ENCODE measurements at places on chromosomes 6 and 20.
A peak's percentile ranks its signal among the peaks of the same experiment; 100 is the strongest.

DNA sequence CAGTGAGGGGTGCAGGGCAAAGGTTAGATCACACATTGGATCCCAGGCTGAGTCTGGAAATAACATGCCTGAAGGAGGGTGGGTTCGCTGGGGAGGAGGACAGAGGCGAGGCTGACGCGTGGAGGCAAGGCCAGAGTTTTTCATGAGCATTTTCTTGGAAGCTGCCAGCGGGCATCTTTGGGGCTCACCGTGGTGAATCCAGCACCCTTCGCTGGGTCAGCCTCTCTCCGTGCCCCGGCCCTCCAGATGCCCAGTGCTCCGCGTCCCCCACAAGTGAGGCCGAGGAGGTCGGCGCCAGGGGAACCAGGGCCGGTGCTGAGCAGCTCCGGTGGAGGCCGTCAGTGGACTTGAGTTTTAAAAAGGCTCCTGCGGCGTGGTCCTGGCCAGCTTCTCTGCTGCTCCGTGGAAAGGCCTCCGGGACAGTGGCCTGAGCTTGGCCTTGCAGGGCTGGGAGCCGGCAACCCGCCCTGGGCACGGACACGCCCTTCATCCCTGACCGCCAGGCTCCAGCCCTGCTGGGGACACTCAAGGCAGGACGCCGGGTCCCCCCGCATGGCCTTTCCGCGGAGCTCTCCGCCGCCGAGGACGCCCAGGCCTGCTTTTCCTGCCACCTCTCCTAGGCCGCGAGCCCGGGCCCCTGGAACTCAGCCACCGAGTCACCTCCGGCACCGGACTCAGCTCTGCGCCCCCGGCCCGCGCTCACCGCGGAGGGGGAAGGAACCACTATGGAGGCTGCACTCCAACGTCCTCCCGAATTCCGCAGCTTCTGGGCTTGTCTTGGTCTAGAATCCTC is 114.3 kb downstream of the THBS2 start:
- no peaks in the 10 kb centered on the region for H3K4me1 ChIP-seq
- H3K4me3 ChIP-seq, result no peak overlapping the region
- DNase-seq, result no peak
- no peaks in the 10 kb centered on the region for H3K36me3 ChIP-seq
- no peaks in the 10 kb centered on the region for H3K27me3 ChIP-seq

- DNase-seq, result no peak
- H3K4me3 ChIP-seq, result no peak overlapping the region
- H3K4me1 ChIP-seq, result no peaks in the 10 kb centered on the region
- H3K27ac ChIP-seq, result no peak overlapping the region
- no peaks in the 10 kb centered on the region for H3K36me3 ChIP-seq
- H3K27me3 ChIP-seq, result no peaks in the 10 kb centered on the region
Measured at GRCh38 chr20:19723051-19723450, 35.0 kb upstream of the RIN2 start.

- no peaks in the 10 kb centered on the region for H3K36me3 ChIP-seq
- DNase-seq, result no peak
- H3K27me3 ChIP-seq, result no peaks in the 10 kb centered on the region
- H3K4me1 ChIP-seq, result no peaks in the 10 kb centered on the region
Measured at GRCh38 chr6:108689272-108690161, 128.8 kb downstream of the FOXO3 start.

GRCh38 chr20:20528861-20529260 is 161.0 kb downstream of the INSM1 start:
- no peak overlapping the region for H3K27ac ChIP-seq
- peaks cover 11% of the 10 kb centered on the region for H3K36me3 ChIP-seq
- no peaks in the 10 kb centered on the region for H3K4me1 ChIP-seq
- H3K27me3 ChIP-seq, result no peaks in the 10 kb centered on the region
- DNase-seq, result no peak
- H3K4me3 ChIP-seq, result no peak overlapping the region

GRCh38 chr6:160082627-160083026 is 39.0 kb upstream of the SLC22A1 start:
- no peak overlapping the region for H3K4me3 ChIP-seq
- DNase-seq, result no peak
- peaks cover 62% of the 10 kb centered on the region for H3K36me3 ChIP-seq
- no peak overlapping the region for H3K27ac ChIP-seq
- H3K4me1 ChIP-seq, result no peaks in the 10 kb centered on the region

DNA sequence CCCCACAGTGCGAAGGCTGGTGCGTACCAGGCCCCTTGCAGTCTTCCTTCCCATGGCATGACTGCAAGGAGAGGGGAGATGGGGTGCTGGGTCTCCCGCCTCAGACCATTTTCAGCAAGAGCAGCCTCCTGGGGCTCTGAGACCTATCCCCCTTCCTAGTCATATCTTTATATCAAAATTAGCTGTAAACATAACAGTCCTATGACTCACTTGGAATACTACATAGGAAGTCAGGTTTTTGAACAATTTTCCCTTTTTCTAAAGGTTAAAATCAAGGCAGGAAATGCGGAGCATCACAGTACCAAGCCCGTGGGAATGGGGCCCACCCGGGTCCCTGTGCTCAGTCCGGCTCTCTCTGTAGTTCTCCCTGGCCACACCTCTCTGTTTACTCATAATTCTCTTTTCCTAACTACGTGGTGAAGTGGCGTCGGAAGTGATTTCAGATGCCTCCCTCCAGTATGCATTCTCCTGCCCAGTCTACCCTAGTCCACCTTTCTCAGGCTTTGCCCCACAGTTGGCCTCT is 109.8 kb upstream of the TMEM170B start:
- H3K4me3 ChIP-seq, result no peak overlapping the region
- H3K27ac ChIP-seq, result no peak overlapping the region
- H3K4me1 ChIP-seq, result peaks cover 8% of the 10 kb centered on the region

- H3K4me1 ChIP-seq, result no peaks in the 10 kb centered on the region
- no peak overlapping the region for H3K27ac ChIP-seq
Measured at GRCh38 chr20:54162378-54163009, 11.3 kb downstream of the CYP24A1 start.

DNA sequence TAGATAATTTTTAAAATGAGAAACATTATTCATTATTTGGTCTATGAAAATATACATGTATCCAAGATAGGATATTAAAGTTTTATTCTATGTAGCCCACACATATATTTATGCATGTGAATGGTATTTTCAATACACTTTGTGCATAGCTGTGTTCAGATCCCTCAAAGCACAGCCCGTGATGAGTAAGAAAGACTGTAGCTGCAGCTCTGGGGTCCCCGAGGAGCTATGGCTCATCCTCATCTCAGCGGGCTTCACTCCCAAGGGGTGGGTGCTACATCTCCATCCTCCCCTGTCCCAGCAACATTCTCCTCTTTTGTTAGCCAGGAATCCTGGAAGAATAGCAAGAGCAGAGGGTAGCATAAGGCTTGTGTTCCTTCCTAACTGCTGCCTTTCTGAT is 130.8 kb downstream of the SAMD5 start:
- no peaks in the 10 kb centered on the region for H3K27me3 ChIP-seq
- no peaks in the 10 kb centered on the region for H3K4me1 ChIP-seq
- no peaks in the 10 kb centered on the region for H3K36me3 ChIP-seq
- no peak overlapping the region for H3K27ac ChIP-seq
- DNase-seq, result no peak

DNA sequence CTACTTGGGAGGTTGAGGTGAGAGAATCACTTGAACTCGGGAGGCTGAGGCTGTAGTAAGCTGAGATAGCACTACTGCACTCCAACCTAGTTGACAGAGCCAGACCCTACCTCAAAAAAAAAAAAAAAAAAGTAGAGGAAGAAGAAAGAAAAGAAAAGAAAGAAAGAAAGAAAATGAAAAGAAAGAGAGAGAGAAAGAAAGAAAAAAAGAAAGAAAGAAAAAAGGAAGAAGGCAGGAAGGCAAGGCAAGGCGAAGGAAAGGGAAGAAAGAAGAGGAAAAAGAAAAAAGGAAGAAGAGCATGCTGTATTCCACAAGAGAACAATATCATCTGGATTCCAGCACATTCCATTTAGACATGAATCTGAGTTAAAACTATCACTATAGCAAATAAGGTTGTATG is 3.8 kb downstream of the GCM1 start:
- no peaks in the 10 kb centered on the region for H3K27me3 ChIP-seq
- H3K27ac ChIP-seq, result no peak overlapping the region
- H3K4me3 ChIP-seq, result no peak overlapping the region
- DNase-seq, result no peak
- H3K36me3 ChIP-seq, result no peaks in the 10 kb centered on the region
- no peaks in the 10 kb centered on the region for H3K4me1 ChIP-seq

GRCh38 chr6:35496841-35497570 is at the start of gene TEAD3:
TEAD3 (minus strand) TSS chr6:35497079.
- peak; percentile 48 for DNase-seq
- no peak within 1 kb of the TSS for H3K4me3 ChIP-seq
- H3K27ac ChIP-seq, result peak within 1 kb of the TSS; percentile 43
- H3K36me3 ChIP-seq, result no peaks in the 10 kb centered on the region

- H3K4me3 ChIP-seq, result no peak overlapping the region
- H3K27ac ChIP-seq, result no peak overlapping the region
- H3K4me1 ChIP-seq, result no peaks in the 10 kb centered on the region
- H3K36me3 ChIP-seq, result no peaks in the 10 kb centered on the region
- no peaks in the 10 kb centered on the region for H3K27me3 ChIP-seq
Measured at GRCh38 chr6:7479801-7480266, 61.6 kb upstream of the DSP start.

GRCh38 chr6:16676978-16677377 is 84.3 kb downstream of the ATXN1 start:
- no peak overlapping the region for H3K27ac ChIP-seq
- H3K36me3 ChIP-seq, result no peaks in the 10 kb centered on the region
- H3K27me3 ChIP-seq, result no peaks in the 10 kb centered on the region
- no peak for DNase-seq
- H3K4me3 ChIP-seq, result no peak overlapping the region

DNA sequence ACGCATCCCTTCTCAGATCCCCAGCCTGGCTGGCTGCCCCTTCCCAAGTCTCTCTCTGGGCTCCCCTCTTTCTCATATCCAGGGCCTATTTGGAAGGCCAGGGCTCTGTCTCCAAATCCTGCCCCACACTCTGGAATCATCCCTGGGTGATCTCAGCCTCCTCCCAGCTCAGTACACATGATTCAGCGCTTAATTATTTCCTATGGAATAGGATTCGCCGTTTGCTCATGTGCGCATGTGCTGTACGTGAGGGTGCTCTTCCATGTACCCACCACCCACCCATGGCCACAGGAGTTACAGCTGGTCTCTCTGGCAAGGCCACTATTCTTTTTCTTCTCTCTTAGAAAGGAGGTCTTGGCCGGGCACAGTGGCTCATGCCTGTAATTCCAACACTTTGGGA is 81.7 kb upstream of the FOXP4 start:
- no peak for DNase-seq
- H3K4me3 ChIP-seq, result no peak overlapping the region
- no peaks in the 10 kb centered on the region for H3K4me1 ChIP-seq
- no peak overlapping the region for H3K27ac ChIP-seq
- no peaks in the 10 kb centered on the region for H3K36me3 ChIP-seq
- H3K27me3 ChIP-seq, result peaks cover 9% of the 10 kb centered on the region

DNA sequence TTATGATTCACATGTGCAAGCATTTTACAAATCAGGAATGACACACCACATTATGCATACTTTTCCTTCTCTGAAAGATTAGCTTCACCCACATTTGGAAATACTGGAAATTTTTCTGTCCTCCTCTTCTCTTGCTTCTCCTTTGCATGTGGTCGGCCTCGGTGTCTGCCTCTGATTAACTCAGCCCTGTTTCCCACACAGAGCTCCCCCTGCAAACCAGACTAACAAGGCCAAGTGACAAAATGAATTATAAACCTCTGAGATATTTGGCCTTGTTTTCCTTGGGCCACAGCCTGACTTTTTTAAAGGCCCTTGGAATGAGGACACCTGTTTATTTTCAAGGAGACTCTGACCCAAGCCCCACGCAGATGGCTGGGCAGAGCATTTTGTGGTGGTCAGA is 9.0 kb upstream of the CCN6 start:
- no peak overlapping the region for H3K4me3 ChIP-seq
- H3K4me1 ChIP-seq, result peaks cover 9% of the 10 kb centered on the region
- DNase-seq, result no peak
- no peaks in the 10 kb centered on the region for H3K27me3 ChIP-seq
- no peaks in the 10 kb centered on the region for H3K36me3 ChIP-seq
- H3K27ac ChIP-seq, result no peak overlapping the region

DNA sequence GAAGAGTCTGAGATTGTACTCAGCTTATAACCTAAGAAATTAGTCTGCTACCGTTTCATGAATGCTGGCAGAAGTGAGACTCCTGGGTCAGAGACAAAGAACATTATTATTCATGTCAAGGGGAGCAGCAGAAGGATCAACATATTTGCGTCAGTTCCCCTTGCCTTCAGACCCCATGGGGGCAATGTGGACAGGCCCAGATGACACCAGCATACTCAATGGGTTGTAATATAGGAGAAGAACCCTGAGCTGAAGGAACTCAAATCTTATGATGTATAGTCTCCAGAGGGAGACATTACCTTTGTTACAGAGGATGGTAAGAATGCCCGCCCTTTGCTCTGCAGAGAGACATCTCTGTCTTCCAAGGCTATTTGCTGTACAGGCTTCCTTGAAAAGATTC is 384.4 kb downstream of the EPM2A start:
- no peaks in the 10 kb centered on the region for H3K27me3 ChIP-seq
- no peaks in the 10 kb centered on the region for H3K4me1 ChIP-seq
- H3K4me3 ChIP-seq, result no peak overlapping the region
- DNase-seq, result no peak
- no peak overlapping the region for H3K27ac ChIP-seq
- H3K36me3 ChIP-seq, result no peaks in the 10 kb centered on the region

GRCh38 chr6:134187154-134187553 is 130.8 kb downstream of the SGK1 start:
- no peak overlapping the region for H3K27ac ChIP-seq
- H3K4me1 ChIP-seq, result peaks cover 5% of the 10 kb centered on the region
- no peak overlapping the region for H3K4me3 ChIP-seq
- no peak for DNase-seq
- H3K36me3 ChIP-seq, result no peaks in the 10 kb centered on the region
- H3K27me3 ChIP-seq, result no peaks in the 10 kb centered on the region

GRCh38 chr6:53382421-53382820 is 33.7 kb upstream of the ELOVL5 start:
- H3K27me3 ChIP-seq, result no peaks in the 10 kb centered on the region
- H3K27ac ChIP-seq, result no peak overlapping the region
- no peaks in the 10 kb centered on the region for H3K4me1 ChIP-seq
- no peak overlapping the region for H3K4me3 ChIP-seq

GRCh38 chr6:127366282-127367022 is 23.0 kb upstream of the ECHDC1 start:
- H3K4me1 ChIP-seq, result no peaks in the 10 kb centered on the region
- H3K27ac ChIP-seq, result no peak overlapping the region
- H3K27me3 ChIP-seq, result no peaks in the 10 kb centered on the region
- H3K4me3 ChIP-seq, result no peak overlapping the region
- DNase-seq, result no peak
- no peaks in the 10 kb centered on the region for H3K36me3 ChIP-seq

GRCh38 chr20:25487306-25487705 is 79.8 kb downstream of the GINS1 start:
- H3K27ac ChIP-seq, result no peak overlapping the region
- H3K27me3 ChIP-seq, result no peaks in the 10 kb centered on the region
- DNase-seq, result no peak
- H3K36me3 ChIP-seq, result no peaks in the 10 kb centered on the region
- peaks cover 33% of the 10 kb centered on the region for H3K4me1 ChIP-seq
- H3K4me3 ChIP-seq, result no peak overlapping the region

Data from CD4-positive, alpha-beta memory T cell (primary cell).